ENCODE measurements at places on chromosomes 4 and X.

GRCh38 chrX:150845091-150845490 lies 53.4 kb downstream of the CD99L2 start:
- DNase-seq = no peak

DNA sequence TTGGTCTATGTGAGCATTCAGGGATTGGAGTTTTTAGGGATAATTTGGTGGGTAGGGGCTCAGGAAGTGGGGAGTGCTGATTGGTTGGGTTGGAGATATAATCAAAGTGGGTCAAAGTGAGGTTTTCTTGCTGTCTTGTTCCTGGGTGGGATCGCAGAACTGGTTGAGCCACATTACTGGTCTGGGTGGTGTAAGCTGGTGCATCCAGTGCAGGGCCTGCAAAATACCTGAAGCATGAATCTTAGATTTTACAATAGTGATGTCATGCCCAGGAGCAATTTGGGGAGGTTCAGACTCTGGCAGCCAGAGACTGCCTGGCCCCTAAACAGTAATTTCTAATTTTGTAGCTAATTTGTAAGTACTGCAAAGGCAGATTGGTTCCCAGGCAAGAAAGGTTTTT lies 665.6 kb upstream of the PRKX start:
- DNase-seq = no peak

- DNase-seq = no peak
These were observed 42.2 kb downstream of the SEC31A start for GRCh38 chr4:82848706-82849105.

GRCh38 chr4:77147079-77147782 lies 9.8 kb upstream of the CCNG2 start:
- DNase-seq = no peak
